Stimulated activated CD4-positive, alpha-beta T cell treated with anti-CD3 and anti-CD28 coated beads, Interleukin-1b, Interleukin-23, amount 100 ng/mL, for 1 hour (primary cell): ENCODE measurements at places on chromosomes 6 and 20.

DNA sequence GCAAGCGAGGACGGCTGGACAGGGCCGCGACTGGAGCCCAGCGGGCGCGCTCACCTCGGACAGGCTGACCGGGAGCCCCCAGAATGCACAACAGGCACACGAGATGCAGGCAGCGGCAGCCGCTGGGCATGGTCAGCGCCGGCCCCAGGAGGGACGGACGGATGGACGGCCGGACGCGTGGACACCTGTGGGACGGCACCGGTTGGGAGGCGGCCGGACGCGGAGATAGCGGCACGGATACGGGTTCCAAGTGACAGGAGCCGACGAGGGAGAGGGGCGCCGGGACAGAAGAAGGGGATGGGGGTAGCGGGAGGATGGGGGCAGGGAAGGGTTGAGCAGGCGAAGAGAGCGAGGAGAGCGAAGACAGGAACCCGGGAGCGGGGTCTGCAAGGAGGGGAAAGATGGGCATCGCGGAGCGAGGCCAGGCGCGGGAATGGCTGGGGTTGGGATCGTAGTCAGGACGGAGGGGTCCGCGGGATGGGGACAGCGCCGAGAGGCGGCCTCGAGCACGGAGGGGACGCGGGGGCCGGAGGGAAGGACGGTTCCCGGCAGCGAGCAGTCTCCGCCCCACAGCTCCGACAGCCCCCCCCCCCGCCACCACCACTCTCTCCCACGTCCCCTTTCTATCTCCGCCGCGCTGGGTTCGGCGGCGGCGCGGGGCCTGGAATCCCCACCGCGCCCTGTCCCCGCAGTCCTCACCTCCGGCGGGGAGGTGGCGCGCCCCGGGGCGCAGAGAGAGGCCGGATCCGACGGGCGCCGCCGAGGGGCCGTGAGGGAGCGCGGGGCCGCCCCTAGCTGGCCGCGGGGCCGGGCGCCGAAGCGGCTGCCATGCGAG is 435 bp downstream of the DLK2 start:
- no peak for DNase-seq

DNA sequence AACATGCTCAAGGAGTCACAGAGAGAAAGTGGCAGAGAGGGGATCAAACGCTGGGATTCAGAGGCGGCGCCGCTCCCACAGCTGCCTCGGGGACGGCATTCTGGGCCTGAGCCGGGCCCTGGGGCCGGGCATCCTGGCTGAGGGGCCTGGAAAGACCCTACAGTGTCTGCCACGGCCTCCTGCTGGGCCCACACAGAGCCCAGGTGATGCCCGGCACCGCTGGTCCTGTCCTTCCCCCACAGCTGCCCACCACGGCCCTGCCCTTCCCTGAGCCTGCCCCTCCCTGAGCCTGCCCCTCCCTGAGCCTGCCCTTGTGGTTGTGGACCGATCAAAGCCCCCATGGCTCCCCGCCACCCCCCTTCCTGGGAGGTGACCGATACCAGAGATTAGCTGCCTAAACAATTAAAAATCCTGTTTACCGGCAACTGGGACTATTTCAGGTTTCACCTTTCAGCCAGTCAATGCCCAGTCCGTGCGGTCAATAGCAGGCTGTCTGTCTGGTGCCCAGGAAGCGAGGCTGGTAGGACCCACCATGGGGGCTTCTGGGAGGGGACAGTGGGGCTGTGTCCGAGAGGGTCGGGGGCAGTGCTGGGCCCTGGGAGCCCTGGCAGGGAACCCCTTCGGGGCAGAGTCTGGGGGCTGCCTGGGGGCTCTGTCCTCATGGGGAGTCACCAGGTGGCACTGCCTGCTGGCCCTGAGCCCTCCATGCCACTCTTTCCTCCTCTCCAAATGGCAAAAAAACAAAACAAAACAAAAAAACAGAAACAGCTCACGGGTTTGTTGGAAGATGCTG is 55.4 kb upstream of the GATA5 start:
- DNase-seq = no peak

DNA sequence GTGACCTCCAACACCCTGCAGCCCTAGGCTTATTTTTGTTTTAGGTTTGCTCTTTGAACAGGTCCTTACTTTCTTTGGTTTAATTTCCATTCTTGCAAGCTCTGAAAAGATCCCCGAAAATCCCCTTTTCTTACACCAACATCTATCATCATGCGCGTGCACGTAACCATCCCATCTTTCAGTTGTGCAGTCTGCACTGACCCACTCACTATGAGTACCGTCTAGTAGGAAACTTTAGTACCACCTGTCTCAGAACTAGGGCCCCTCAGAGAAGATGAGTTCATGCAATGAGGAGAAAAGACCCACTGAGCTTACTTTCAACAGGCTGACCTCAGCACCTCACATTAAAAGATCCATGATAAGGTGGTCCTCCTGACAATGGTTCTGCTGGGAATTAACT is 120.6 kb upstream of the AGPAT4 start:
- no peak for DNase-seq

GRCh38 chr6:138218449-138218848 is at the start of gene PBOV1:
PBOV1 (minus strand) TSS chr6:138218491; CDS start chr6:138218395, 96 bp downstream.
- no peak for DNase-seq

DNA sequence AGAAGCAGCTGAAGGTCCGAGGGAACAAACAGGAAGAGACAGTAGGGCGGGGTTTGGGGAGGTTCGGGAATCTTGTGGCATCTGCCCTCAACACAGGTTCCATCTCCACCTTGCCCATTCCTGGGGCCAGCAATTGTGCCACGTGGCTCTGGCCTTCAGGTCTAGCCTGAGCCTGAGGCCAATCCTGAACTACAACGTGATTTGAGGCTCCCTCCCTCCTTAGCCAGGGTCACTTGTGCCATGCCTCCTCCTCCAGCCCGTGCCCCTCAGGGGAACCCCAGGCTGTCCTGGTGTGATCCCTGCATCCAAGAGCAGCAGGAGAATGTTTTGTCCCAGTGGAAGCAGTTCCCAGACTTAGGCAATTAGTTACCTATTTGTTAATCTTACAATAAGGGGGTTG is 3.0 kb downstream of the CST9 start:
- no peak for DNase-seq

DNA sequence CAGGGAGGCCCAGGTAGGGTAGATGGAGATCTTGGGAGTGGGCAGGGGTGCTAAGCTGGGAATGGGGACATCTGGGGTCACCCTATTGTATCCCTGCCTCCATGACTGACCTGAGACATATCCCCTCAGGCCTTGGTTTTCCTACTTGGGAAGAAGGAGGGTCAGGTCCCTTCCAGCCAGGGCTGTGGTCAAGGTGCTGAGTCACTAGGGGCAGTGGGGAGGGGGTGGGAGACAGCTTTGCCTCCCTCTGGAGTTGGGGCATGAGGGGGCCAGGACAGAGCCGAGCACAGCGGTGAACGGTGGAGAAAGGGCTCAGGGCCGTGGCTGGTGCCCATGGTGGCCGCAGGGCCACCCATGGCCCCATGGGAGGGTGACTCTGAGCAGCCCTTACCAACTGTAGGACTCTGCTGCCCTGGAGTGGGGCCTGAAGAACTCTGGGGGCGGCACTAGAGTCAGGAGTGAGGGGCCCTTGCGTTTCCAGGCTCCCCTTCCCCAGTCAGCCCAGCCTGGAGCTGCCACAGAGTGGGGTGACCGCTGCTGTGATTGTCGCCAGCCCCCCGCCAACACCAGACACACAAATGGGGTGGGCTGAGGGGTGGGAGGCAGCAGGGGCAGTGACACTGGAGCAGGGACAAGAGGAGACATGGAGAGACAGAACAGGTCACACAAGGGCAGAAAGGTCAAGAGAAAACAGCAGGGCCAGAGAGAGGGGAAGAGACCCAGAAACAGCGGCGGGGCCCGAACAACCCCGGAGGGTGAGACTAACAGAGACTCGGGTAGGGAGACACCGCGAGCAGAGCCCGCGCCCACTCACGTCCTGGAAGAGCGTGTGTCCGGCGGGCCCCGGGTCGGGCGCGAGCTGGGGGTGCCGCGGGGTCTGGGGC is 576 bp downstream of the NECAB3 start:
- DNase-seq = no peak

GRCh38 chr6:28710466-28711191 is 184.9 kb downstream of the GPX5 start:
- DNase-seq = no peak
